ENCODE measurements at places on chromosomes 5 and 9.

- DNase-seq, result no peak
These were observed 226.8 kb upstream of the IRX4 start for GRCh38 chr5:2109566-2109965.

GRCh38 chr9:126024581-126025230, 277.5 kb downstream of the PBX3 start:
- DNase-seq, result no peak

GRCh38 chr5:24367216-24367615, 277.6 kb downstream of the CDH10 start:
- no peak for DNase-seq

GRCh38 chr5:122384739-122385235, 72.8 kb downstream of the SNCAIP start:
- no peak for DNase-seq

- DNase-seq, result peak; percentile 50
These were observed 536 bp downstream of the FEM1C start for GRCh38 chr5:115544043-115544435.

- no peak for DNase-seq
These were observed 18.8 kb upstream of the RPS23 start for GRCh38 chr5:82296929-82297328.

GRCh38 chr9:112783551-112783954, 33.0 kb downstream of the SNX30 start:
- DNase-seq, result no peak

GRCh38 chr9:27043176-27043575, 37.7 kb upstream of the LRRC19 start:
- no peak for DNase-seq
